Left ventricle myocardium inferior (tissue), 1 donor: ENCODE measurements at places on chromosomes 1 and 21. TPM values are rescaled to one million over a fixed set of nuclear protein-coding genes. Genes with fewer than 3 reads are reported as not detected.
A peak's percentile ranks its signal among the peaks of the same experiment; 100 is the strongest.

GRCh38 chr1:93576346-93576745, 105.3 kb downstream of the BCAR3 start:
- DNase-seq, result peak; percentile 36

- no peak for DNase-seq
Observed at GRCh38 chr1:179305450-179305849, 11.9 kb downstream of the SOAT1 start.

GRCh38 chr1:65964123-65964522, 171.4 kb downstream of the PDE4B start:
- DNase-seq, result no peak

The MSH4 gene
- 0.25 TPM for total RNA-seq

DNA sequence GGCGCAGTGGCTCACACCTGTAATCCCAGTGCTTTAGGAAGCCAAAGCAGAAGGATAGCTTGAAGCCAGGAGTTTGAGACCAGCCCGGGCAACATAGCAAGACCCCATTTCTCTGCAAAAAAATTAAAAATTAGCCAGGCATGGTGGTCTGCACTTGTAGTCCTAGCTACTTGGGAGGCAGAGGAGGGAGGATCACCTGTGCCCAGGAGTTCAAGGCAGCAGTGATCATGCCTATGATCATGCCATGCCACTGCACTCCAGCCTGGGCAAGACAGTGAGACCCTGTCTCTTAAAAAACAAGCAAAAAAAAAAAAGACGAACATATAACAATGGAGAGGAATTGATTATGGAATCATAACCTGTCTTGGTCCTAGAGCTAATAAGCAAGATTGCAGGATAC, 45.1 kb downstream of the FBXO42 start:
- no peak for DNase-seq
